ENCODE measurements at places on chromosomes 1 and 21.

DNA sequence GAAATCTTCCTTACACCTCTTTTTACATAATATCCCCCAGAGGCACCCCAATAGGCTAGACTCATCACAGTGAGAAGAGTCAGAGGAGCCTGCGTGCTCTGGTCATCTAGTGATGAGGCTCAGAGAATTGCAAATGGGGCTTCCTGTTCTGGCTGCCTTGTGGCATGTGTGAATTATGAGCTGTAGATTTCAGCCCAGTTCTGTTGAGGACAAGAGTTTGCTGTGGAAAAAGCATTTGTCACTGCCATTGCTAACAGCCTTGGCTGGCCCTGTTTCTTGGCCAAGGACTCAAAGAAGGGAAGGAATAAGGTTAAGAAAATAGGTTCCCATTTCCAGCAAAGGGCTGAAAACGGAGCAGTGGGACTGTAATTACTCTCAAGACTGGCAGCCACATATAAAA lies 30.7 kb downstream of the MRAP start:
- DNase-seq, result no peak

GRCh38 chr1:224996266-224996665 lies 66.8 kb downstream of the DNAH14 start:
- DNase-seq, result no peak

DNA sequence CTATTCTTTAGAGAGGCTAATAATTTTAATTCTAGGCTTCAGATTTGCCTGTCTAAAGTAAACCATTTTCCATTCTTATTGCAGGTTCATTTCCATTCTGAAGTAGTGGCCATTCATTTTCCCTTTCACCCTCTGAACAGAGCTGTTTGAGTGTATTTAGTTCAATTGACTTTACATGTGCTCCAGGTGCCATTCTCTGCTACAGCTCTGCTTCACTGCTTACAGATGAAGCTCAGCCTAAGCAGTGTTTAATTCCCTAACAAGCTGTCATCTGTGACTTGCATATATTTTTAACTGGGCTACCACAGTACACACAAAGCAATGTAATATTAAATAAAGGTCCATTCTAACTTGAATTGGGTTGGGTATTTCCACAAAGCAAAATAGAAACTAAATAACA lies 1031.6 kb downstream of the KCNT2 start:
- no peak for DNase-seq

DNA sequence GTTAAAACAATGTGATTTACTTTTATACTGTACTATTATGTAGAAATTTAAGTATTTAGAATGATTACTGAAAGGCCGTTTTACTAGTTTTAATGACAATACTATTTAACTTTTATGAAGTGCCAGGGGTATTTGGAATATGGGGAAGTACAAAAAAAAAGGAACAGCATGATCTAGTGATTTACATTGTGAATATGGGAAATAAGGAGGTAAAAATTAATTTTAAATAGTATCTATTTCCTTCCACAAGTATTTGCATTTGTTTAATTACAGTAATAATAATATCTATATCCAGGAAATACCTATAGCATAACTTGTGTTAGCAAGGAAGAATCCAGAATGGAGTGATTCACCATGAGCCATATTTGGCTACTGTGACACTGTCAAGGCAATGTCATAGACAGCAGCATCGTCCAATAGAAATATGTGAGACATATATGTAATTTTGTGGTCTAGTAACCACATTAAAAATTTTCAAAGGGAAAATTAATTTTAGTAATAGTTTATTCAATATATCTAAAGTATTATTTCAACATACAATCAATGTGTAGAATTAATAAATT lies 22.0 kb downstream of the CNST start:
- DNase-seq, result no peak

GRCh38 chr1:218459878-218460711 lies 115.0 kb downstream of the TGFB2 start:
- DNase-seq, result no peak
